ENCODE measurements at places on chromosomes 11 and 22.

DNA sequence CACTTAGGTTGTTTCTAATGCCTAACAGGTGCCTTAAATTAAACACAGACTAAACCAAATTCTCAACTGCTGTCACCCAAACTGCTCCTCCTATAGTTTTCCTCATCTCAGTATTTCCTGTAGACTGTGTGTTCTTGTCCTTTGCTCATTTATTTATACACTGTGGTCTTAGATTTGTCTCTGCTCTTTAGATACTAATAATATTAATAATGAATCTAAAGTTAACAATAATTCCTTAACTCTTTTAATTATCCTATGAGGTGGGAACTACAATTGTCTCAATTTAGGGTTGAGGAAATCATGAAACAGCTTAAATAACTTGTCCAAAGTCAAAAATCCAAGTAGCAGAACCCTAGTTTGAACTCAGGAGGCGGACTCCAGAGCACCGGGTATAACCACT, 43.9 kb upstream of the YPEL1 start:
- DNase-seq, result no peak

GRCh38 chr22:39925909-39926679, 25.2 kb downstream of the GRAP2 start:
- no peak for DNase-seq

DNA sequence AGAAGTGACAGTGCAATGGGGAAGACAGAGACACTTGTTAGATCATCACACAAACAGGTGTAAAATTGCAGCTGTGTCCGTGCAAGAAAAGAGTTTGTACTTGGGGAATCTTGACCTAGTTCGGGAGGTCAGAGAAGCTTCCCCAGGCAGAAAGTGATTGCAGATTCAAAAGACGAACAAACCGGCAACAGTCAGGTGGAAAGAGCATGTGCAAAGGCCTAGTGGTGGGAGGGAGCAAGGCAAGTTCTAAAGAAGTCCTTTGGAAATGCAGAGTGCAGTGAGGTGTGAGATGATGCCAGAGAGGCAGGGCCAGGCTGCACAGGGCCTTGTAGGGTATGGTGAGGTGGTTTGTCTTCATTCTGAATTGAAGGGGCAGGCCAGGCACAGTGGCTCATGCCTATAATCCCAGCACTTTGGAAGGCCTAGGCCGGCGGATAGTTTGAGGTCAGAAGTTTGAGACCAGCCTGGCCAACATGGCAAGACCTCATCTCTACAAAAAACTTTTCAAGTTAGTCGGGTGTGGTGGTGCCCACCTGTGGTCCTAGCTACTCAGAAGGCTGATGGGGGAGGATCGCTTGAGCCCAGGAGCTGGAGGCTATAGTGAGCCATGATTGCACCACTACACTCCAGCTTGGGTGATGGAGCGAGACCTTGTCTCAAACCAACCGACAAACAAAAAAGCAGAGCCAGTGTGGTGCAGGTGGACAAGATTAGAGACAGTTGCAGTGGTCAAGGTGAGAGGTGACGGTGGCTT, 1.9 kb upstream of the ESS2 start:
- DNase-seq, result no peak

GRCh38 chr11:64254326-64254725, 3.0 kb downstream of the PLCB3 start:
- no peak for DNase-seq

GRCh38 chr11:2540223-2540991, 95.6 kb downstream of the KCNQ1 start:
- no peak for DNase-seq

GRCh38 chr11:104792861-104793260, 105.4 kb downstream of the CASP12 start:
- DNase-seq, result no peak

GRCh38 chr11:57426929-57427726, at the start of gene SLC43A3:
TSS of gene SLC43A3 (minus strand) at chr11:57427121. CDS start at chr11:57426172, 949 bp downstream.
- peak; percentile 48 for DNase-seq

- peak; percentile 39 for DNase-seq
These were observed 741 bp upstream of the NAV2 start for GRCh38 chr11:19711911-19712280.

- DNase-seq, result no peak
These were observed 33.3 kb downstream of the SMIM38 start for GRCh38 chr11:69189059-69189458.

- no peak for DNase-seq
These were observed 37.4 kb upstream of the ZBED5 start for GRCh38 chr11:10895285-10895684.

- no peak for DNase-seq
These were observed 30.0 kb upstream of the POU2AF1 start for GRCh38 chr11:111408789-111409727.

DNA sequence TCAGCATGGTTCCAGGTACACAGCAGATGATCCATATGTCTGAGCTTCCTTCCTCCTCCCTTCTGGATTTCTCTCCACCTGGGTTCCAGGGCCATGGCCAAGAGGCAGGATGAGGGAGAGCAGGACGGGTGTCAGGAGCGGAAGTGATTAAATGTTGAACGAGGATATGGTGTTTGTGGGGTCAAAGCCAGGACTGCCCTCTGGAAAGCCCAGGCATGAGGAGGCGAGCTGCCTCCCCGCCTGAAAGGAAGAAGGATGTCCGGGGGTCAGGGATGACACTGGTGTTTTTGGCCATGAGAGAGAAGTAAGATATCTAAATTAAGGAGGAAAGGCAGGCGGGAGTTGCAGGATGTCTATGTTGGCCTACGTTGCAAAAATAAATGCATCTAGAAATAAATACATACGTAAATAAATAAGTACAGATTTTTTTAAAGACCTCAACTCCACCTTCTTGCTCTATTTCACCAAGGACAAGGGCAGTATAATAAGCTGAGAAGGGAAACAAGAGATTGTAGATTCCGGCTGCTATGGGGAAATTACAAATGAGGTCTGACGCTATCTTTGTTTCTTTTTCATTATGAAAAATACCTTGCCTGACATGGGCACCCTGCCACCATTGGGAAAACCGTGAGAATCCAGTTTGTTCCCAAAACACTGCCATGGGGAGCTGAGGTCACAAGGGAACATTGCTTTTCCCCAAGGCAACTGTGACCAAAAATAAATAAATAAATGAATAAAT, 27.6 kb upstream of the LIPT2 start:
- no peak for DNase-seq

DNA sequence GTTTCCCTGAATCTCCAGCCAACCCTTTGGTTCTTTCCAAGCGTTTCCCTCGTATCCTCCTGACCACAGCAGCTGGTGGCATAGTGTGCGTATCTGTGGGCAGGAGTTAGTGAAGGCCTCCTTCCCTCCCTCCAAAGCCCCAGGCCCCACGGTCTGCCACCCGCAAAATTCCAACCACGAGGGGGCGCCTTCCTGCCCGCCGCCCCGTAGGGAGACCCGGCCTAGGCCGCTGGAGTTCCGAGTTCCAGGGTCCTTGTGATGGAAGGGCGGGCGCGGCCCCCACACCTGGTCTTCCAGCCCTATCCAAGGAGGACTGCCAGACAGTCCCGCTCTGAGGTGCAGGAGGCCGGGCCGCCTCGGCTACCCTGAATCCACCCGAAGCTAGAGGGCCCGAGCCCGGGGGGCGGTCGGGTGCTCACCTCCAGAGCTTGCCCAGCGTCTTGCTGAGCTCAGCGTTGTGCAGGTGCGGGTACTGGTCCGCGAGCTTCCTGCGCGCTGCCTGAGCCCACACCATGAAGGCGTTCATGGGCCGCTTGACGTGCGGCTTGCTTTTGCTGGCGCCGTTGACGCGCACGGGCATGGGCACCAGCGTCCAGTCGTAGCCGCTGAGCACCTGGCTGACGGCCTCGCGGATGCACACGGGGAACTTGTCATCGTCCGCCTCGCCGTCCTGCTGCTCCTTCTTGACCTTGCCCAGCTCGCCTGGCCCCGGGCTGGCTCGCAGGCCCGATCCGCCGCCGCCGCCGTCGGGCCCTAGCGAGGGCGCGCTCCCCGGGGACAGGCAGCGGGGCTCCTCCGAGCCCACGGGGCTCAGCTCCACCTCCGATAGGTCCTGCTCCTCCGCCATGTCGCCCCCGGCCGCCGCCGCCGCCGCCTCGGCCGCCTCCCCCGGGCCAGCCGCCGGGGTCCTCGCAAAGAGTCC, 1.2 kb downstream of the SOX10 start:
- no peak for DNase-seq

DNA sequence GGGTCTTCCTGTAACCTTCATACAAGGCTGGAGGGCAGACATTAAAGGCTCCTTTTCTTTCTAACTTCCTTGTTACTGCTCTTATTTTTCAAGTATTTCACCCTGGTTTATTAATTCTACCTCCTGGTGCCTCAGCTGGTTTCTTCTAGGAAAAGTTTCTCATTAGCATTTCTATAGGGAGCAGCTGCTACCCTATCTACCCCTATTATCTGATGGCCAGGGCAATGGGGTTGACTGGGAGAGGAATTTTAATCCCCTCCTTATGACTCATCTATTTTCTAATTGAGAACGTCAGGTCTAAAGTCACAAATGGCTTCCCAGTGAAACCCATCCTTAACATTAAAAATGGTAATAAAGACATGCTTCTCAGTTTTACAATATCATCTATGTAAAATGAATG, 5.0 kb downstream of the MAP6 start:
- DNase-seq, result no peak

GRCh38 chr11:32870676-32871075, 21.9 kb upstream of the QSER1 start:
- DNase-seq, result no peak

Data from globus pallidus (tissue), 1 donor.